ENCODE measurements at places on chromosomes 3 and 15.

DNA sequence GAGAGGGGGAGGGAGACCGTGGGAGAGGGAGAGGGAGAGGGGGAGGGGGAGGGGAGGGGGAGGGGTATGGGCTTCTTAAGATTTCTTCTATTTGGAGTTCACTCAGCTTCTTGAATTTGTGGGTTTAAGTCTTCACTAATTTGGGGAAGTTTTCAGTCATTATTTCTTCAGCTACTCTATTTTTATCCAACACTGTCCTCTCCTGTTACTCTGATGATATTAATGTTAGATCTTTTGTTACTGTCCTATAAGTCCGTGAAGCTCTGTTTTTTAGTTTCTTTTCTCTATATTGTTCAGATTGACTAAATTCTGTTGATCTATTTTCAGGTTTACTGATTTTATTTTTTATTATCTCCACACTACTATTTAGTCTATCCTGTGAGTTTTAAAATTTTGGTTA is 351.5 kb upstream of the TPM1 start:
- DNase-seq = no peak

GRCh38 chr3:82294609-82295008 is 533.2 kb upstream of the GBE1 start:
- no peak for DNase-seq

GRCh38 chr15:26504009-26504408 is 268.9 kb downstream of the GABRB3 start:
- DNase-seq = no peak

DNA sequence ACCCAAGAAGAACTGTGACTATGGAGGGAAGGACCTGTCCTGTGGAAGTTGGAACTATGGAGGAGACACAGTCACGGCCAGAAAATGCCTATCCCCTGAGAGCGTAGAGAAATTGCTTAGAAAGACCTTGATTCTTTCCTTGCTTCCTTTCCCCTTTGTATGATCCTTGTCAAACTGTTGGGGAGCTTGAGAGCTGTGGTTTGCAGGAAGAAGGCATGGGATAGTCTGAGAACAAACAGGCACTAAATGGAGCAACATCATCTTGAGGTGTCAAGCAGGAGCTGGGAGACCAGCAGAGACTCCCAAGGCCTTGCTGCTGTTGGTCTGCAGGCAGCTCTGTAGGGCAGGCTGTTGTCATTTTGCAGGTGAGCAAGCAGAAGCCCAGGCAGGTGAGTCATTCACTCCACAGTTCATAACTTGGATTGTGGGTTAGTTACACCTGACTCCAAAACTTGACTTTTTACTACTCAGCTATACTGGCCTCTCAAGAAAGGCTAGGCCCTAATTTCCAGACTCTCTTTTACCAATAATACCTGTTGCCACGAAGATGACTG is 298.9 kb downstream of the LRTM1 start:
- DNase-seq = no peak

DNA sequence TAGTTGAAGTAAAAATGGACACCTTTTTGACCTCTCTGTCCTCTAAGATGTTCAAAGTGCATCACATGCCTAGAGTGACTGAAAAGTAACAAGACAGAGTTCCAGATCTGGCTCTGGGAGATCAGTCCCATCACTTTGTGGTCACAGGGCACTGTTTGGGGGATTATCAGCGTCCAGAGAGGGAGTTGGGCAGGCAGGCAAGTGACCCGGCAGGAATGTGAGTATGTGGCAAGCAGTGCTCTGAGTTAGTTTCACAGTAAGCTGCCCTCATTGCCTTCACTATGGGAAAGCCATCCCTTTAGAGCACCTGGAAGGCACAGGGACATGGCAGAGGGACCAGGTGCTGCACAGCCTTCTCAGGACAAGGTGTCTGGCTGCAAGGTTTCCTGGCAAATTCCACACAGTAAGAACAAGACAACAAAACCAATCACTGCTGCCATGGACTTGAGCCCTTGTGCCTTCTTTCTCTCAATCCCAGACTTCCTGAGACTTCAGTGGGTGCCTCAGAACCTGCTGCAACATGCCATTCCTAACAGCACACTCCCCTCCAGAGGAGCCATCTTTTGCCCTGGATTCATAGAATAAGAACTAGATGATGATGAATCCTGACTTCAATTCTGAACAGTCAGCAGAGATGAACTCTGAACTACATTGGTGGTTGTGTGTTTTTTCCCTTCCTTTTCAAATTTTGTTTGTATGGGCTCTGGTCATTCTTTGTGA is 55.2 kb downstream of the TIPARP start:
- DNase-seq = no peak

- DNase-seq = no peak
Observed at GRCh38 chr3:33775363-33775762, 23.1 kb upstream of the PDCD6IP start.

DNA sequence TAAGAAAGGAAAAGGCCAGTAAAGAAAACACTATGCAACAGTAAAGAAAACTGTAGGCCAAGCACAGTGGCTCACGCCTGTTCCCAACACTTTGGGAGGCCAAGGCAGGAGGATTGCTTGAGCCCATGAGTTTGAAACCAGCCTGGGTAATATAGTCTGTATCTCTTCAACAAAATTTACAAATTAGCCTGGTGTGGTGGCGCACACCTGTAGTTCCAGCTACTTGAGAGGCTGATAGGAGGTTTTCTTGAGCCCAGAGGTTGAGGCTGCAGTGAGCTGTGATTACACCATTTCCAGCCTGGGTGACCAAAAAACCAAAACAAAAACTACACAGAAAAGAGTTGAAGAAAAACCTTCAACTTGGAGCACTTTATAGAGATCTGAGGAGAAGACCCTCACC is 31.8 kb downstream of the DAG1 start:
- no peak for DNase-seq
